ENCODE measurements at places on chromosomes 1 and 21.

- DNase-seq: no peak
Observed at GRCh38 chr1:239389703-239390102, 3.3 kb downstream of the CHRM3 start.

DNA sequence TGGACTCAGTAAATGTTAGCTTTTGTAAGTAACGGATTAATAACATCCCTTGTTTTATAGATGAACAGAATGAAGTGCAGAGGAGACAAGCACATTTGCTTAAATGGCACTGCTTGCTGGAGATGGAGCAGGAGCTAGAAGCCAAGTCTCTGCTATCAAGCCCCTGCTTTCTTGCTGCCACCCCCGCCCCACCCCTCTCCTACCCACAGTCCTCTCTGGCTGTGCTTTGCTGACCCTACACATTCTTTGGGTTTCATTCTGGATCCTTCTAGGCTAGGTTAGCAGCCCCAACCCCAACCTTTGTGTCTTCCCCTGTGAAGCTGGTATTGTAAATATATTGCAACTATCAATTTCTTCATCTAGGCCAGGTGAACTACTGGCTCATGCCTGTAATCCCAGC, 77.5 kb upstream of the CAPZB start:
- no peak for DNase-seq

GRCh38 chr1:109687641-109688499, at the start of gene GSTM1:
Gene GSTM1, plus strand, starts transcription at chr1:109687817. Its CDS starts 57 bp downstream, at chr1:109687874.
- DNase-seq: no peak

GRCh38 chr1:204286831-204287421, 72.8 kb downstream of the PLEKHA6 start:
- DNase-seq: no peak

- no peak for DNase-seq
Observed at GRCh38 chr1:92736395-92736794, 48.5 kb downstream of the EVI5 start.

- no peak for DNase-seq
Observed at GRCh38 chr1:187018291-187018690, 189.5 kb downstream of the PLA2G4A start.

- DNase-seq: no peak
Observed at GRCh38 chr1:234730770-234731568, 121.0 kb upstream of the IRF2BP2 start.

DNA sequence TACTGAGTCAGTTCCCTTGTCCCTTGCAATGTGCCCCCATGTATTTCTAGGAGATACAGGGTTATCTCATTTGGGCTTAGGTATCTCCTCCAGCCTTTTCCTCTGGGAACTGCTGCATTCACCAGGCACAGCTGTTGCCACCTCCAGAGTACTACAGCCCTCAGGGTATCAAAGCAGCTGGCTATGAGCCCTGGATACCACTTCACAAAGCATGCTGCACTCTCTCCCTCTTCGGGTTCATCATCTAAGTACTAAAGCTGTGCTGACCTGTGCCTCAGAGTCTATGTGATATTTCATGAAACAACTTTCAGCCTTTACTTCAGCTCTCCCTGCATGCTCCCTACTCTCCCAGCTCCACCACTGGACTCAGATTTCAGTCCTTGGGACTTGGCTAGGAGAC, 62.3 kb downstream of the CCDC185 start:
- no peak for DNase-seq

DNA sequence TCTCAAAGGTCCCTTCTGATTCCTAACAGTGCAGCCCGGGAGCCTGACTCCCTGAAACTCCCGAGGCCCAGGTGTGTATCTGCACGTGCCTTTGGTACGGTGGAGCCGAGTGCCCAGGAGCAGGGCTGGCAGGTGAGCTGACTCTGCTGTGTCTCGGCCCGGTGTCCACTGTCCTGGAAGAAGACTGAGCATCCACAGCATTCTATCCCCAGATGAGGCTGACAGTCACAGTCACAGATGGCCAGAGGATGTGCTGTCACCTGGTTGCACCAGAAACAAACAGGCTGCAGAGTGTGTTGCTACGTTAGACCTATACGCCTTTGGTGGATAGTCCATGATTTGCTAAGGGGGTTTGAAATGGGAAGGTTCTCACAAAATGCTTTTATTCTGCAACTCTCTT, 9.8 kb downstream of the ETV3L start:
- DNase-seq: no peak

DNA sequence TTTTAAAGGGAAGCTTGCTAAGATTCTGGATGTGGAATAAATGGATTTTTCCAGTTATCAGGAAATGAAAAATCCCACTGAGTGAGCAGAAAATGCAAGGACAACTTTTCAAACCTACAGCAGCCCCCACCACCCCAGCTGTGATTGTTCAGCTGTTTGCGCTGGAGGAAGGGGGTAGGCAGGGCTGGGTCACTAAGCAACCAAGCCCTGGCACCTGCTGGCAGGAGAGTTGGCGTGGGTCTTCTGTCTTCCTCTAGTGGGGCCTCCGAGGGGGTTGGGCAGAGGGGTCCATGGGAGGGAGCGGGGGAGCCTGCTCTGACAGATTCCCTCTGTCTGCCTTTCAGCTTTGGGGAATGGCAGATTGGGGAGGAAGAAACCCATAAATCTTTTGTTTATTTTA, 45.3 kb downstream of the EIF2D start:
- DNase-seq: no peak

DNA sequence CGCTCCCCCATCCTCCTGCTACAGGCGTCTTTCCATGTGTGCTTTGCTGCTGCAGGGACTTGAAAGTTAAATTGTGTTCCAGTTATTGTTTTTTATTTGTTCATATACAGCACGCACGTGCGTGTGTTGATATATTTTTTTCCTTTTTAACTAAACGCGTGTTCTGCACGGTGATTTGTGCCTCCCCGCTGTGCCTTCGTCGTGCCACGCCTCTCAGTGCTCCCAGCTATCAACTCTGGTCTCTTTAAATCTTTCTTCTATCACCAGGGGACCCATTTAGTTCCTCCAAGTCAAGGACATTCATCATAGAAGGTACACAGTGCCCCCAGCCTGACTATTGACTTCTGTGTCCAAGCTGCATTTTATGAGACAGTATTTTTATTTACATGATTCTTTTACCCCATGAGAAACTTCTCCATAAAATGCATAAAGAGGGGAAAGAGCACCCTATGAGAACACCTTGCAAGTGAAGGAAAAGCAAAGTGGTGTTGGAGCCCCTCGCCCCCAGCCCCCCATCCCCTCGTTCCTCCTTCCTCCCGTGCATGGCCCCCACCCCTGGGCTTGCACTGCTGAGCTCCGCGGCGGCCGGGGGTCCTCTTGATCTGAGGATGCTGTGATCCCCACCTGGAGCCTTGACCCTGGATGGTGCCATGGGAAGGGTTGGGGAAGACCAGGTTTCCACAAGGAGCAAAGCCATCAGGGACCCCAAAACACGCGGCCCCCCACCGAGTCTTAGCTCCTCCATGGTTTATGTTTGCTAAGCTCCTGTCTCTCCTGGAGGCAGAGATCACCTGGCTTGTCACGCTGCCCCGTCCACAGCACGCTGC, 45.5 kb downstream of the KCNAB2 start:
- no peak for DNase-seq

DNA sequence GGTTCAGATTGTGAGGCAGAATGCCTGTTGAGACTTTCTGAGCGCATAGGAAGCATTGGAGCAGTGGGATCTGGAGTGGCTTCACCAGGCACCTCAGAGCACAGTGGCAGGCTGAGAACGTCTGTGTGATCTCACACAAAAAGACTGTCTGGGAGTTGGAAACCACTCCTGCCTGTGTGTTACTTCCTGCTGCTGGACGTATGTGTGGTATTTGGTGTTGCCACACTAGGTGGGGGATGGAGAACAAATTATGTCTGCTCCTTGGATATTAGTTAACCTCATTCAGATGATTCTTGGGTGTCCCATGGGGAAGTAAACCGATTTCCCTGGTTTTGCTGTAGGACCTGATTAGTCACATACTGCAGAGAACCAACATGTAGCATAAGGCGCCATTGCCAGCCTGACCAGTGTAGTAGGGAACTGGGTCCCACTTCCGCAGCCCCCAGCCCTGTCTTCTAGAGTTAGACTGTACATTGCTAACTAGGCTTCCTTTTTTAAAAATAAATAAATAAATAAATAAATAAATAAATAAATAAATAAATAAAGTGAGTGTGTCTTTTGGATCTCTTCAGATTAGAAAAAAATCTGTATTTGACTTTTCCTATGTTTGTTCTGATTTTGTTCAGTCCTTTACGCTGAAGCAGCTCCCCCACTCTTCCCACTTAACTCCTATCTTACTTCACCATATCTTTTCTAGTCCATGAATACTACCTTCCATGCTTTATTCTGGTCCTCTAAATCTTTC, 26.9 kb downstream of the UCK2 start:
- no peak for DNase-seq
